NCI-H774 (cell line): ENCODE measurements at places on chromosomes 7 and 10.

DNA sequence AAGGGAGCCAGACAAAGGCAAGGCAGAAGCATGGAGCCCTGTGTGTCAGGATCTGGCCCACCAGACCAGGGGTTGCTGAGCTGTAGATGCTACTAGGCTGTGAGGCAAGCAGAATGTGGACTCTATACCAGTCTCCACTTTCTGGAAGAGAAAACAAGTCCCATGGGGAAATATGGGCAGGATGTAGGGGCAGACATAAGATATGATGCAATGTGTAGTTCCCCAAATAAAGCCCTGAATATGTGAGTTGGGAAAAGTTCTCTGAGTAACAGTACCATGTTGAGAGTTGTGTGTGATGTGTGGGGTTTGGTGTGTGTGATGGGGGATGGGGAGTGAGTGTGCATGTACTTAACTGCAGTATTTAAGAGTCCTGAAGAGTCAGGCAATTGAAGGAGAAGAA, 62.3 kb downstream of the NPSR1 start:
- no peak for DNase-seq

DNA sequence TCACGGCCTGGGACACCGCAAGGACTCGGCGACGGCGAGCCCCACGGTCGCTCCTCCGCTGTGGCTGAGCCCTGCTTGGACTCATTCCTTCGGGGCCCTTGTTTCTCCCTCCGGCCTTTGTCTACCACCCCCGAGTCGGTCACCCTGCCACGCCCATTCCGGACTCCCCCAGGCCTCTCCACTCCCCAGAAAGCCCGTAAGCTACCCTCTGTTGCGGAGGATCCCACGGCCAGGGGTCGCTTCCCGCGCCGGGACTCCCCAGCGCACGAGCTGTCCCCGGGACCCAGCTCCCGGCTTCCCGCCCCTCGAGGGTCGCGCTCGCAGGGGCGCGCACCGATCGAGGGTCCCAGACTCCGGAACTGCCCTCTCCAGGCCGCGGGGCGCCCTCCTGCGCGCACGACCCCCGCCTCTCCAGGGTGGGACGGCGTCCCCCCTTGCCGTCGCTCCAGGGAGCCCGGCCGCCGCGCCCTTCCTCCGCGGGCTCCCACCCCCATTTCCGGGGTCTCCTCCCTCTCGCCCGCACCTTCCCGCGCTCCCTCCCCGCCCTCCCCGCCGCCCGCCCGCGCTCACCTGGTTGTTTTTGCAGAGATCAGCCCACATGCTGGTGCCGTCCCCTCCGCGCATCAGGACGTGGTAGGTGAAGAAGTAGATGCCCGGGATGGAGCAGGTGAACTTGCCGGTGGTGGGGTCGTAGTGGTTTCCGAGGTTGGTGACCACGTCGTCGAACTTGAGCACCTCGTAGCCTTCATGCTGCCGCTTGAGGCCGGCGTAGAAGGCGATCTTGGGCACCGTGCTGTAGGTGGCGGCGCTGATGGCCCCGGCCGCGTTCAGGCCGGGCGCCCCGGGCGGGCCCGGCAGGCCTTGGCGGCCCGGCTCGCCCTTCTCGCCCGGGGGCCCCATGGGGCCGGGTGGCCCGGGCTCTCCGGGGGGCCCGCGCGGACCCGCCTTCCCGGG, 1.5 kb downstream of the C1QL3 start:
- DNase-seq, result no peak

- DNase-seq, result no peak
Observed at GRCh38 chr10:132779549-132780294, 6.2 kb downstream of the NKX6-2 start.

GRCh38 chr7:117069379-117069778, 116.1 kb downstream of the ST7 start:
- no peak for DNase-seq

- peak; percentile 45 for DNase-seq
Observed at GRCh38 chr7:45342236-45342635, 184.6 kb downstream of the RAMP3 start.

- DNase-seq, result no peak
Observed at GRCh38 chr7:68676813-68677535, 921.3 kb upstream of the AUTS2 start.

GRCh38 chr10:113007343-113007771, 57.3 kb downstream of the TCF7L2 start:
- DNase-seq, result no peak

- DNase-seq, result no peak
Observed at GRCh38 chr7:52257890-52258289, 777.5 kb upstream of the POM121L12 start.

DNA sequence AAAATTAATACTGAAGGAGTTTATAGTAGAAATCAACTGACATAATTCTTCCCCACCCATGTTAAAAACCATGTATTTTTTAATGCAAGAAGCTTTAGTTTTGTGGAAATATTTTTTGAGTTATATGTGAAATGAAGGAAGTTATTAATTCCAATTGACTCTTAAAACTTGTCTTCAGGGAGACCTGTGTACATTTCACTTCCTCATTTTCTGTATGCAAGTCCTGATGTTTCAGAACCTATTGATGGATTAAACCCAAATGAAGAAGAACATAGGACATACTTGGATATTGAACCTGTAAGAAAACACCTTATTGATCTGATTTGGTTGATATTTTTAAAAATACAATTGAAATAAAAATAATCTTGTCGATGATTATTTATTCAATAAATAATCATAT, 33.3 kb downstream of the CD36 start:
- DNase-seq, result no peak

- DNase-seq, result no peak
Observed at GRCh38 chr7:100467638-100468373, 3.7 kb upstream of the SPACDR start.
